Skin of body (tissue), 3 donors: ENCODE measurements at places on chromosomes 11 and 22. TPM values are rescaled to one million over a fixed set of nuclear protein-coding genes. Genes with fewer than 3 reads are reported as not detected.

- DNase-seq = peak; percentile 41
Observed at GRCh38 chr22:46674367-46674781, 54.2 kb downstream of the GRAMD4 start.

DNA sequence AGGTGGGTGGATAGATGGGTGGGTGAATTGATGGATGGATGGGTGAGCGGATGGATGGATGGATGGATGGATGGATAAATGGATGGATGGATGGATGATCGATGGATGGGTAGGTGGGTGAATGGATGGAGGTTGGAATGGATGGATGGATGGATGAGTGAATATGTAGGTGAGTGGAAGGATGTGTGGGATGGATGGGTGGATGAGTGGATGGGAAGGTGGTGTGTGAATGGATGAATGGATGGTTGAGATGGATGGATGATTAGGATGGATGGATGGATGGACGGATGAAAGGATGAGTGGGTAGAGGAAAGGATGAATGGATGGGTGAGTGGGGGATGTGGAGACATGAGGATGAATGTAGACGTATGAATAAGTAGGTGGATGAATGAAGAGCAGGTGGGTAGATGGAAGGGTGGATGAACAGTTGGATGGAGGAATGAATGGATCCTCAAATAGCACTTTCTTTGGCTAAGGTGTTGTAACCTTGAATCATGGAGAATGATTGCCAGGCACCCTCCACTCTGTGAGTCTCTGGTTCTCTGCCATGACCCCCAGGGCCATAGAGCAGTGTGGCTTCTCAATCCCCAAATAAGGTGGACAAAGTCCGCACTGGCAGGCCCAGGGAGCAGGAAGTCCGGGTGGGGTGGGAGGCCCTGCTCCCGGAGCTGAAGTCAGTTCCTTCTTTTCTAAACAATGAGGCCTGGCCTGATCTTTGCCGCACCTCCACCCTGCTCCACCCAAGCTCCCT lies 36.9 kb downstream of the IGF2 start:
- no peak for DNase-seq

DNA sequence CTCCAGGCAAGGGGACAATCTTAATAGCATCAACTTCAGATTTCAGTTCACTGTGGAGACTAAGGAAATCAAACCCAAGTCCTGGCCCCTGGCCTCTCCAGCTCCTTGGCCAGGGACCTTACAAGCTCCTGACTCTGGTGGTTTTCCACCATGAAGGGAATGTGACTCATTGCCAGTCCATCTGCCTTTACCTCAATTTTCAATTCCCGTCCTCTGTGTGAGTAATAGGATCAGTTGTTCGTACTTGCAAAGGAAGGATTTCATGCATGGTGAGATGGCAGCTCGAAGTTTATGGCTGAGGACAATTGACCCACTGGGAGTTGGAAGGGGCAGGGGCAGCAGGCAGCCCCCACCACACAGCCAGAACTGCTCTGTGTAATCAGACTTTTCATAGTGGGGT lies 42.5 kb downstream of the INSC start:
- no peak for DNase-seq

- no peak for DNase-seq
Observed at GRCh38 chr11:32149748-32150147, 58.9 kb downstream of the RCN1 start.

- peak; percentile 56 for DNase-seq
Observed at GRCh38 chr22:17665854-17666253, 27.3 kb downstream of the BCL2L13 start.

GRCh38 chr11:73409431-73409830 lies 33.2 kb downstream of the RELT start:
- DNase-seq = no peak

GRCh38 chr11:6214530-6214929 lies 9.2 kb downstream of the C11orf42 start:
- no peak for DNase-seq

GRCh38 chr11:34653851-34654482 lies 33.1 kb downstream of the EHF start:
- no peak for DNase-seq

- no peak for DNase-seq
Observed at GRCh38 chr22:29715705-29716104, 4.1 kb upstream of the CABP7 start.

GRCh38 chr11:34869425-34869824 lies 46.8 kb downstream of the APIP start:
- no peak for DNase-seq

GRCh38 chr11:96307776-96308140 lies 35.2 kb downstream of the MAML2 start:
- DNase-seq = peak; percentile 72

DNA sequence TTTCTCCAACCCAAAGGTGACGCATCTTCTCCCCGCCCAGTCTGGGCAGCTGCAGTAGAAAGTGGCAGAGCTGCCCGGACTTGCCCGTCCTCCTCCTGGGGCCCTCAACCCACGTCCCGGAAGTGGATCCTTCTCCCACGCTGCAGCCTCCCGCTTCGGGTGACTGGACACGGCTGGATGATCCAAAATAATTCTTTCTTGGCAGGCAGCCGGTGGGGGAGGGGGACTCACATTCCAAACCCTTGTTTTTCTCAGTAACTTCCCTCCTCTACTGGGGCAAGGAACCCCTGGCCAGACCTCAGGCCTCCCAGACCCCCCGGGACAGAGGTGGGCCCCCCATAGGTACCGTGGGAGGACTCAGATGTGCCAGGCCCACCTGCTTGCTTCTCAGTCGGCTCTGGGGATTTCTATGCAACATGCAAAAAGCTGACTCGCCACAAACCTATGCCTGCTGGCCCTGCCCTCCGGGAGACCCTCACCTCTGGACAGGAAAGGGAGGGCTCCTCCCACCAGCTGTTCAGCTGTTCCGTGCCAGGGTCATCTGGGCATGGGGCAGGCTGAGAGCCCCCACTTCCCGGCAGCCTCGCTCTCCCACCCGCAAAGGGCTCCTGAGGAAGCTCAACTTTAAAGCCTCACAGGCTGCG lies 1.4 kb downstream of the PLXNB2 start:
- peak; percentile 25 for DNase-seq

GRCh38 chr11:41533761-41534160 lies 74.3 kb upstream of the LRRC4C start:
- DNase-seq = no peak

DNA sequence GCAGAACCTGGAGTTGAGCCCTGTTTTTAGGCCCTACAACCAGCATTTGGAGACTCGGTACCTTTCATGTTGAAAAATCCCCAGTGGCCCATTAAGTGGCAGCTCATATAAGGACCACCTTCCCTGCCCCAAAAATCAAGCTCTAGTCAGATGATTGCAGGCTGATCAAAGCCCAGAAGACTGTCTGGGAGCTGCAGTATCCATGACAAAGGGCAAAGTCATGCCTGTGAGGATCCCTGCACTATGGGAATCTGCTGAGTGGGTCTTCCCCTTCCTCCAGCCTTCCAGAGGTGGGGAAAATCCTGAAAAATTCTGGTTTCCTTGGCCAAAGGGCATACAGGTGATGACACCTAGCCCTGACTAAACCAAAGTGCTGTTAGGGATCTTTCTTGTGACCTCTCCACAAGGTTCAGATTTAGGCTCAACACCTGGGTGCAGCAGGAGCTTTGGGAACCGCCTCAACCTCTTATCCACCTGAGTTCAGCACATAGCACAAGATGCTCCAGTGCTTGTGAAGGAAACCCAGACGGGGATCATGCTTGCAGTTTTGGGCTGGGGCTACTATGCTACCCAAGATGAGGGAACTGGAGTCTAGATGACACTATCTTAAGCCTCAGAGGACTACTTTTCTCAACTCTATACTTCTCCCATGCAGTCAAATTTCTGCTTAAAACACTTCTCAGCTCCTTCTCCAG lies 1.2 kb upstream of the TRIM3 start:
- no peak for DNase-seq

- DNase-seq = no peak
Observed at GRCh38 chr11:24900960-24901549, 404.2 kb downstream of the LUZP2 start.

- no peak for DNase-seq
Observed at GRCh38 chr22:22877523-22878210, 9.9 kb upstream of the IGLL5 start.

- no peak for DNase-seq
Observed at GRCh38 chr22:43351966-43352345, 8.8 kb upstream of the SCUBE1 start.

- DNase-seq = no peak
Observed at GRCh38 chr11:4606231-4607015, 1.6 kb downstream of the TRIM68 start.

GRCh38 chr11:78720281-78720989 lies 145.8 kb upstream of the NARS2 start:
- no peak for DNase-seq

GRCh38 chr11:35105319-35106079 lies 33.5 kb upstream of the CD44 start:
- DNase-seq = no peak

DNA sequence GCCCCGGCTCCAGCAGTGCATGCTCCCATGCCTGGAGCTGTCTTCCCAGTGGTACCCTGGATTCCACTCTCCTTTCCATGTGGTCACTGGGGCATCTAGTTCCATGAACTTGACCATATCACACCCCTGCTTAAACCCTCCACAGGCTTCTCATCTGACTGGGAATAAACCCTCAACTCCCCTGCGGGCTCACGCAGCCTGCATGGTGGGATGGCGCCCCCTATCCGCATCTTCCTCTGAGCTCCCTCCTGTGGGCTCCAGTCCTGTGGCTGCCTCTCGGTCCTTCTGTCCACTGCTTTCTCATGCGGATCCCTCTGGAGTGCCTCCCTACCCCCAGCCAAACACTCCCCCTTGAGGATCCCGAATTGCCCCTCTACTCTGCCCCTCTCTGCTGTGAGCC lies 41.4 kb upstream of the TTLL12 start:
- DNase-seq = no peak

GRCh38 chr11:82183346-82183745 lies 550.3 kb downstream of the FAM181B start:
- peak; percentile 18 for DNase-seq

GRCh38 chr11:86990515-86990914 lies 35.3 kb upstream of the FZD4 start:
- DNase-seq = no peak

DNA sequence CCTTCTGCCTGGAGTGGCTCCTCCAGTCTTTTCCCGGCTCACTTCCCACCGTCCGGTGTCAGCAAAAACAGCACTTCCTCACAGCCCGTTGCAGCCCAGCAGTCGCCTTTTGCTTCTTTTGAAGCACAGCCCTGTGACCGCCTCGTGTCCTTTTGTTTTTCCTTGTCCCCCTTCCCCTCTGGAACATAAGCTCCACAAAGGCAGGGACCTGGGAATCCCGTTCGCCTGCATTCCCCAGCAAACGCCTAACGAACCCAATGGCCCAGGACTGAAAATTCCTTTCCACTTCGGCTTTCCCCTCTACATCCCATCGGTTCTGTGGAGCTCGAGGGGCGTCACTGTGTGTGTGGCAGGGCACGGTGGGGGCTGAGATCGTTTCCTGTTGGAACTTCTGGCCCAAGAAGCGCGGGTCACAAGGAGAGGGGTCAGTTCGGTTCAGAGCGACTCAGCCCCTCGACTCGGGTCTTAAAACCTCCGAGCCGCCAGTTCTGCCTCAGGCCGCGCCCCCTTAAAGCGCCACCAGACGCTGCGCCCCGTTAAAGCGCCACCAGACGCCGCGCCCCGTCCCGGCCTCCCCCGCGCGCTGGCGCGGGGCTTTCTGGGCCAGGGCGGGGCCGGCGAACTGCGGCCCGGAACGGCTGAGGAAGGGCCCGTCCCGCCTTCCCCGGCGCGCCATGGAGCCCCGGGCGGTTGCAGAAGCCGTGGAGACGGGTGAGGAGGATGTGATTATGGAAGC lies 841 bp downstream of the RIC8A start:
- peak; percentile 65 for DNase-seq

DNA sequence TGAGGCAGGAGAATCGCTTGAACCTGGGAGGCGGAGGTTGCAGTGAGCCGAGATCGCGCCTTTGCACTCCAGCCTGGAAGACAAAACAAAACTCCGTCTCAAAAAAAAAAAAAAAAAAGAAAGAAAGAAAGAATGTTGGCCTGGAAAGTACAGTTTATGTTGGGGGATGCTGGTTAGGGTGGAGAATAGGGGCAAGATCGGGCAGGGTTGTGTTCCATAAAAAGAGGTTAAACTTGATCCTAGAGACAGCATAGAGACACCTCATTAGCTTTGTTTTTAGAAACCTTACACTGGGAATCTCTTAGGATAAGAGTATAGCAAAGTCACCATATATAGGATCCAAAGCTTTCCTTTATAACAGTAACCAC lies 1.9 kb upstream of the FTH1 start:
- no peak for DNase-seq

DNA sequence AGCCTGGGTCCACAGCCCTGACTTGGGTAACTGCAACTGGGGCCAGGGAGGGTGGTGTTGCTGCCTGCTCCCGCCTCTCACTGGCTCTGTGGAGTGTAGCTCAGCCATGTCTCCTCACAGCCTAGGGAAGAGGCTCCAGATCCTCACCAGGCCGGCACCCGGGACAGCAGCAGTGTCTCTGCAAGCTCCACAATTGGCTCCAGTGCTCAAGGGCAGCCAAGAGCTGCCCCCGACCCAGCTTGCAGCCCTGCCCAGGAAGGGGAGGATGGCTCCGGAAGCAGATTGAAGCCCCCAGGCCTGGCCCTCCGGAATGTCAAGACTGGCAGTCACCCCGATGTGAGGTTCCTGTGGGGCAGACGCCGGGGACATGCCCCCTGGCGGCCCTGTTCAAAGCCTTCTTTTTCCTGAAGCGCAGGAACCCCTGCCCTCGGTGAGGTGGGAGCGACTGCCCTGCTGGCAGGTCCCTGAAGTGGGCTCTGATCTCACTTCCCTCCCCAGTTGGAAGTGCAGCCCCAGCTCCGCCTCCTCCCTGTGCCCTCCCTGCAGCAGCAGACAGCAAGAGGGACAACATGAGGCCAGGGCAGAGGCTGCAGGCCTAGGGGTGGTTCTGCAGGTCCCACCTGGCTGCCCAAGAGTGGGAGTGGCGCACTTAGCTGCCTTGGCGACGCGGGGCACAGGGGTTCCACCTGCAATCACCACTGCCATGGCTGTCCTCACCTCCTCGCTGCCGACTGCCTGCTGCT lies 816.2 kb upstream of the LUZP2 start:
- DNase-seq = no peak

DNA sequence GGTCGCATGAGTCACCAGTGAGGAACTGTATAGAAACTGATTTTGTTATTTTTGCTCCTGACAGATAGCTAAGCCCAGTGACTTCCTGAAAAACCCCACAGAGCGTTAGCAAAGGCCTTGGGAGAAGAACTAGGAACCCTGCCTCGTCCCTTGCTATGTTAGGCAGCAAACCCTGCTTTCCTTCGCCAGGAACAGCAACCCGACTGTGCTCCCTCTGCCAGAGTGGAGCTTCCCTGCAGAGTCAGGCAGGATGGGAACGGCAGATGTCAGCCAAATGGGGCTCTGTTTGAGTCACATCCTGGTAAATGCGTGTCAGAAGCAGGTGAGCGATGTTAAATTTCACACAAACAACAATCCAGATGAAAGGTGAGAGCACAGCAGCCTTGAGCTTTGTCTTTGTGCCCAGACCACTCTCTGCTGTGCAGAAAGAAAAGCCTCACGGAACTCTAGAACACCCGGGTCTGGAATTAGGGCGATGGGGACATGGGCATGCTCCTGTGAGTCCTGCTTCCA lies 186.6 kb downstream of the ADAMTS15 start:
- DNase-seq = peak; percentile 17

OR5D13 gene
- total RNA-seq = not detected

BBOX1 gene
- total RNA-seq = 10.9 TPM

SIDT2 gene
- 20.8 TPM for total RNA-seq

PDGFD gene
- 39.4 TPM for total RNA-seq

SAA4 gene
- not detected for total RNA-seq

ACRV1 gene
- total RNA-seq = not detected

PKNOX2 gene
- total RNA-seq = 4.0 TPM

GGTLC3 gene
- total RNA-seq = not detected

TSGA10IP gene
- total RNA-seq = not detected

KREMEN1 gene
- 30.4 TPM for total RNA-seq
